ENCODE measurements at places on chromosomes 7 and 10.

- DNase-seq = no peak
These were observed 90.3 kb downstream of the SRPK2 start for GRCh38 chr7:105298439-105298894.

- no peak for DNase-seq
These were observed 395.9 kb downstream of the GRM8 start for GRCh38 chr7:126856691-126857291.

DNA sequence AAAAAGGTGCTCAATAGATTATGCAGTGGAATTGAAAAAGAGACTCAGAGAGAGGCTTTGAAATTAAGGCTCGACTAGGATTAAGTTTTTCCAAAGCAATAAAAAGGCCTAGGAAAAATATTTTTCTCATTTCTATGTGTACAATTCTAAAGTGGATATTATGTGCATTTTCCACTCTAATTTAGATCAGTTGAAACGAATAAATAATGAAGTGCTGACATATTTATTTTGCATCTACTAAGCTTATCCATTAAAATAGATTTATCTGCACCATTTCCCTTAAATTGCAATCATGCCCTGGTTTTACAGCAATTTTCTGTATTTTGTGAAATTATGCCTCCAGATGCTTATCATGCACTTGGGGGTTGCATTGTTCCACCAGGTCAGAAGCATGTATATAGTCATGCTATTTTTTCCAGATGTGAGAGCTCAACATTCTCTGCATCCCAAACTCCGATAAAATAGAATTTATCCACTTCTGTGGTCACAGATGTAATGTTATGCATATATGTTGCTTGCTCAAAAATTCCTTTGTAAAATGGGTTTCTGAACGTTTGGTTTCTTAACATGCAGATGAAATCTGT, 18.3 kb downstream of the FIGNL1 start:
- DNase-seq = no peak

DNA sequence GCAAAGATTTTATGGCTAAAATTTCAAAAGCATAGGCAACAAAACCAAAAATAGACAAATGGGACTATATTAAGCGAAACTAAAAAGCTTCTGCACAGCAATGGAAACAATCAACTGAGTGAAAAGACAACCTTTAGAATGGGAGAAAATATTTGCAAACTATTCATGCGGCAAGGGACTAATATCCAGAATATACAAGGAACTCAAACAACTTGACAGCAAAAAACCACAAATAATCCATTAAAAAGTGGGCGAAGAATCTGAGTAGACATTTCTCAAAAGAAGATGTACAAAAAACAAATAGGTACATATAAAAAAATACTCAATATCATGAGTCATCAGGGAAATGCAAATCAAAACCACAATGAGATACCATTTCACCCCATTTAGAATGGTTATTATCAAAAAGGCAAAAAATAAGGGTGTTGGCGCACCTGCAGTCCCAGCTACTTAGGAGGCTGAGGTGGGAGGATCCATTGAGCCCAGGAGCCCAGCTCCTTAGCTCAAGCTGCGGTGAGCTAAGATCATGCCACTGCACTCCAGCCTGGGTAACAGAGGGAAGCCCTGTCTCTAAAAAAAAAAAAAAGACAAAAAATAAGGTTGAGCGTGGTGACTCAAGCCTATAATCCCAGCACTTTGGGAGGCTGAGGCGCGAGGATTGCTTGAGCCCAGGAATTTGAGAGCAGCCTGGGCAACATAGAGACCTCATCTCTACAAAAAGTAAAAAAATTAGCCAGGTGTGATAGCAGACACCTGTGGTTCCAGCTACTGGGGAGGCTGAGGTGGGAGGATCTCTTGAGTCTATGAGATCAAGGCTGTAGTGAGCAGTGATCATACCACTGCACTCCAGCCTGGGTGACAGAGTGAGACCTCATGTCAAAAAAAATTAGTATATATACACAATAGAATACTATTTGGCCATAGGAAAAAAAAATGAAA, 4.2 kb upstream of the CCM2 start:
- no peak for DNase-seq

DNA sequence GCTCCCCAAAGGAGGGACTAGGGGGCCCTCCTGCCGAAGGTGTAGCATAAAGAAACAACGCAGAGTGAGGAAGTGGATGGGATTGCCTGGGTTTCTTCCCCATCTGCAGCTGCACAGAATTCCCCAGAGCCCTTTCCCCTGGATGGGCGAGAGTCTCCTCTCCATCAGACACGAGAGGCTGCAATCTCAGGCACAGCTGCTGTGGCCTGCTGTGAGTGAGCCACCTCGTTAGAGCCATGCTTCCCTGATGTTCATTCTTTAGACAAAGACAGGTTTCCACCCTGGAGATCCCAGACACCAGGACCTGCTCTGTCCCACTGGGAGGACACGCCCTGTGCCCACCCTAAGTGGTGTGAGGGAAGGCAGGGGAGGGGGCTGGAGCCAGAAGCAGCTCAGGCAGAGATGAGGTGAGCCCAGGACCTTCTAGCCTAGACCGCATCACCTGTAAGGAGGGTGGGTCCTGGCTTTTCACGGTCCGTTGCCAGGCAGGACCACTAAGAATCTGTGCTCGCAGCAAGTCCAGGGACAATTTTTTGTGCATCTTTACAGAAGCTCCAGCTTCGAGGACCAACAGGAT, 268.6 kb upstream of the TCERG1L start:
- no peak for DNase-seq

GRCh38 chr10:79468015-79468560, 22.7 kb upstream of the ZCCHC24 start:
- no peak for DNase-seq

GRCh38 chr7:68756986-68757495, 841.2 kb upstream of the AUTS2 start:
- no peak for DNase-seq

DNA sequence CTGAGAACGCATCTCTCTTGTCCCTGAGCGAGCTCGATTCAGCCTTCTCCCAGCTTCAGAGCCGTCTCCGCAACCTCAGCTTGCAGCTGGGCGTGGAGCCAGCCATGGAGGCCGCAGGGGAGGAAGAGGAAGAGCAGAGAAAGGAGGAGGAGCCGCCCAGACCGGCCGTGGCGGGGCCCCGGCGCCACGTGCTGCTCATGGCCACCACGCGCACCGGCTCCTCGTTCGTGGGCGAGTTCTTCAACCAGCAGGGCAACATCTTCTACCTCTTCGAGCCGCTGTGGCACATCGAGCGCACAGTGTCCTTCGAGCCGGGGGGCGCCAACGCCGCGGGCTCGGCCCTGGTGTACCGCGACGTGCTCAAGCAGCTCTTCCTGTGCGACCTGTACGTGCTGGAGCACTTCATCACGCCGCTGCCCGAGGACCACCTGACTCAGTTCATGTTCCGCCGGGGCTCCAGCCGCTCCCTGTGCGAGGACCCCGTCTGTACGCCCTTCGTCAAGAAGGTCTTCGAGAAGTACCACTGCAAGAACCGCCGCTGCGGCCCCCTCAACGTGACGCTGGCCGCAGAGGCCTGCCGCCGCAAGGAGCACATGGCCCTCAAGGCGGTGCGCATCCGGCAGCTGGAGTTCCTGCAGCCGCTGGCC, 43.2 kb downstream of the CHST3 start:
- DNase-seq = no peak

- DNase-seq = peak; percentile 80
These were observed 11.5 kb upstream of the SP8 start for GRCh38 chr7:20798081-20798693.

- DNase-seq = no peak
These were observed 176.9 kb upstream of the ZWINT start for GRCh38 chr10:56537984-56538383.

DNA sequence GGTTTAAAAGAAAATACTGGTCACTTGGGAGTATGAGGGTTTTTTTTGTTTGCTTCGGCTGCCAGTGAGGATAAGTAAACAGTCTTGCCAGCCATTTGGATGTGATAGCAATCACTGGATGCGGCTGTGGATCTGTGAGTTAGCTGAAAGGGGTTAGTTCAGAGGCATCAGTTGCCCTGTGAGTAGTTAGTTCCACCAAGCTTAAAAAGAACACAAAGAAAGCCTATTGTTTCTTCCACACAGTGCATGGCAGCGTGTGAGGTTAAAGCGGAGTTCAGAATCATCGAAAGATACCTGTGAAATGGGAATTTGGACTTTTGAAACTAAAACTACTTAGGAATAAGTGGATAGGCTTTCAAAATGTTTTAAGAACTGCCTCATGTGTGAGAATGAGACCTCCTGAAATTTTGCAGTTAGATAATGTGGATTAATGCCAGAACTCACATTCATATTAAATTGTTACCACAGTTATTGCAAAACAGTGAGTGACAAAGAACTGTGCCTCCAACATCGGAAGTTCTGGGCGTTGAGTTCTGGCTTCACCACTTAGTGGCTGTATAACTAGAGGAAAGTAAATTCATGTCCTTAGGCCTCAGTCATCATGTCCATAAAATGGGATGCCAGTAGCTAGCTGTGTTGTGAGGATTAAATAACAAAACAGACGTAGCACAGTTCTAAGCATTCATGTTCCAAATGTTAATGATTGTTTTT, 31.3 kb downstream of the KIAA1217 start:
- DNase-seq = no peak

GRCh38 chr7:593324-594115, 73.9 kb upstream of the PDGFA start:
- DNase-seq = no peak

DNA sequence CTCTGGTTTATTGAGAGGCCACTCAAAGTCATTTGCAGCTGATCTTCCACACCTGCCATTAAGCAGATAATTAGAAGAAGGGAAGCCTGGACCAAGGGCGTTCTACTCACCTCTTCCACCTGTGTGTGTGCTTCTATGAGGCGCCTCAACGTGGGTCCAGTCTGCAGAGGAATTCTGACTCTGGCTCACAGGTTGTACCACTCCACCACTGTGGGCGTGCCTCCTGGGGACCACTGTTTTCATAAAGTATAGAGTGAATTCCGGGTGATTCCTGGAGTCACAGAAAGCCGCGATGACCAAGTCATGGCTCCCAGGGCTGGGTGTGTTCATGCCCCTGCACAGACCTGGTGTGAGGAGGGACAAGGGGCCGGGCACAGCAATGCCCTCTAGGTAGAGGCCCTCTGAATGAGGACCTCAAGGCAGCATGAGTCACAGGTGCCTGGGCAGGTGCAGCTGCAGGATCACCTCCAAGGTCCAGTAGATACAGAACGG, 408.3 kb upstream of the MGMT start:
- no peak for DNase-seq

- peak; percentile 27 for DNase-seq
These were observed 220.9 kb downstream of the C7orf25 start for GRCh38 chr7:42690794-42691639.

- peak; percentile 70 for DNase-seq
These were observed 98.8 kb downstream of the SDK1 start for GRCh38 chr7:3399858-3400257.

GRCh38 chr7:10973942-10974911, 555 bp downstream of the PHF14 start:
- DNase-seq = peak; percentile 27

DNA sequence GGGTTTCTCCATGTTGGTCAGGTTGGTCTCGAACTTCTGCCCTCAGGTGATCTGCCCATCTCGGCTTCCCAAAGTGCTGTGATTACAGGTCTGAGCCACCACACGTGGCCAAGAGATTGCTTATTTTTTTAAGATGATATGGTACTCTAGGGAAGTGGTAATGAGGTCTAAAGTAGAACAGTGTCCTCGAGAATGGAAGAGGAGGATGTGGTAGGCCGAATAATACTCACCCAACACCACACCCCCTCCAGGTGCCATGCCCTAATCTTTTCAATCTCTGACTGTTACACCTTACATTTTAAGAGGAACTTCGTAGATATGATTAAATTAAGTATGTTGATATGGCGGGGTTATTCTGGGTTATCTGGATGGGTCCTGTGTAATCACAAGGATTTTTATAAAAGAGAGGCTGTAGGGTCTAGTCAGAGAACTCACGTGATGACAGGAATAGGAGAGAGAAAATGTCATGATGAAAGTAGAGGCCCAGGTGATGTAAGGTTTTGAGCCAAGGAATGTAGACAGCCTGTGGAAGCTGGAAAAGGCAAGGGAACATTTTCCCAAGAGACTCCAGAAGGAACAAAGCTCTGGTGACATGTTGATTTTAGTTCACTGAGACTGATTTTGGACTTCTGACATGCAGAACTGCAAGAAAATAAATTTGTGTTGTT, 29.5 kb downstream of the CDK13 start:
- DNase-seq = no peak

DNA sequence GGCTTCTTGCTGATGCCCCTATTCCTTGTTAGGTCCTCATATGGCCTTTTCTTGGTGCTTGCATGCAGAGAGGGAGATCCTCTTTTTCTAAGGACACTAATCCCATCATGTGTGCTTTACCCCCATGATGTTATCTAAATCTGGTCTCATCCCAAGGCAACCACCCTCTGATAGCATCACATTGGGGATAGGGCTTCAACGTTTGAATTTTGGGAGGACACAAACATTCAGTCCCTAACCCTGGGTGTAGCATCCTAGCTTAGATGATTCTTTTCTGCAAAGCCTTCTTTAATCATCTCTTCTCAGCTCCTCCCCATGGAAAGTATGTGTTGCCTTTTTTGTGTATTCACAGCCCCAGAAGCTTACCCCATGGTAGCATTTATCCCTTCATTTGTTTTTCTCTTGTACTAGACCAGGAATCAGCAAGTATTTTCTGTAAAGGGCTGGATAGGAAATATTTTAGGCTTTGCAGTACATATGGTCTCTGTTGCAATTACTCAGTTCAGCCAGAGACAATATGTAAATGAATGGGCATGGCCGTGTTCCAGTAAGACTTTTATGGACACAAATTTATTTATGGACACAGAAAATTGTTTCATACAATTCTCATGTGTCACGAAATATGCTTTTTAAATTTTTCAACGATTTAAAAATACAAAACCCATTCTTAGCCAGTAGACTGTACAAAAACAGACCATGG, 101.5 kb upstream of the CSTF2T start:
- no peak for DNase-seq

DNA sequence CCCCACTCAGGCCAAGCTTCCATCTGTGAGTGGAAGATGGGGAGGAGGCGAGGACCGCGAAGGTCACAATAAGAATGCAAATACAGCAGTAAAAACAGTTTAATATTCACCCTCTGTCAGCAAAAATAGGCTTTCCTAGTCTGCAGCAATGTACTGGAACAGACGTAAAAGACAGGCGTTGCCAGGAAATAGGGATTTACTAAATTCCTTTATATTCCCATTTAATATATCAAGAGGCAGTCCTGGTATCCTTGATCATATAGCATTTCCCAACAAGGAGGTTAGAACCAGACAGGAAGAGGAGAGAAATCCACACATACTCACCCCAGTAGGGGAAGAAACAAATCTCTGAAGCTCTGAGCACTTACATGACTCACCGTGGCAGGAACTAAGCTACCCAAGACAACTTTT, 1054.9 kb upstream of the C7orf33 start:
- DNase-seq = no peak
